ENCODE measurements at places on chromosomes 5 and 9.

DNA sequence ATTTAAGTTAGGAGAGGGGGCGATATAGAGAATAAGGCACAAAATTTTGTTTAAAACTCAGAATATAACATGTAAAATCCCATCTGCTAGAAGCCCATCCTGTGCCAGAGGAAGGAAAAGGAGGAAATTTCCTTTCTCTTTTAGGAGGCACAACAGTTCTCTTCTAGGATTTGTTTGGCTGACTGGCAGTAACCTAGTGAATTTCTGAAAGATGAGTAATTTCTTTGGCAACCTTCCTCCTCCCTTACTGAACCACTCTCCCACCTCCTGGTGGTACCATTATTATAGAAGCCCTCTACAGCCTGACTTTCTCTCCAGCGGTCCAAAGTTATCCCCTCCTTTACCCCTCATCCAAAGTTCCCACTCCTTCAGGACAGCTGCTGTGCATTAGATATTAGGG, 18.3 kb downstream of the MOCS2 start:
- DNase-seq, result no peak

- peak; percentile 29 for DNase-seq
Observed at GRCh38 chr5:150562832-150563231, 54.9 kb downstream of the NDST1 start.

GRCh38 chr5:135589152-135589551, 10.4 kb upstream of the CXCL14 start:
- DNase-seq, result no peak

- peak; percentile 84 for DNase-seq
Observed at GRCh38 chr5:74639807-74640449, 600 bp downstream of the ENC1 start.

DNA sequence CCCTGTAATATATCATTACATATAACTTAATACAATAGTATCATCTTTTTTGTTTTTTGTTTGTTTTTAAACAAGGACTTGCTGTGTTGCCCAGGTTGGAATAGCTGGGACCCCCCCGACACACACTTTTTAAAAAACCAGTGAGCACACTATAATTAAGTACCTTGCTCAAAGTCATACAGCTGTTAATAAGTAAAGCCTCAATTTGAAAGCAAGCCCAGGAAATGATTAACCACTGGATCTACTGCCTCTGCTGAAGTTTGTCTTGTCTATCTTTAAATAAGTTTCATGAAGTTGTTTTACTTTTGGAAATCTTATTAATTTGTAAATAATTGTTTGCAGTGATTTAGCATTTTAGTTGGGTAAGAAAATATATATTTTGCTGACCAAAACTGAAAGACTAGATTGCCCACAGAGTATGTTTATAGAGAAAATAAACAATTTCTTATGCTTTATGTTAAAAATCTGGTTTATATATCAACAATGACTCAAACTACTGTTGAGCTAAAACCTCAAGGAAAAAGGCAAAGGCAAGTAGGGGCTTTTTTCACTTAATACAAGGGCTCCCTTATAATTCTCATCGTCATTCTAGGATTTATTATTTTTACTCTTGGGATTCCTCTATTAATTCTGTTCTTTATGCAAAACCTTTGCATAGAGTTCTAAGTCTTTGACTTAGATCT, 5.8 kb upstream of the CARNMT1 start:
- DNase-seq, result peak; percentile 9

DNA sequence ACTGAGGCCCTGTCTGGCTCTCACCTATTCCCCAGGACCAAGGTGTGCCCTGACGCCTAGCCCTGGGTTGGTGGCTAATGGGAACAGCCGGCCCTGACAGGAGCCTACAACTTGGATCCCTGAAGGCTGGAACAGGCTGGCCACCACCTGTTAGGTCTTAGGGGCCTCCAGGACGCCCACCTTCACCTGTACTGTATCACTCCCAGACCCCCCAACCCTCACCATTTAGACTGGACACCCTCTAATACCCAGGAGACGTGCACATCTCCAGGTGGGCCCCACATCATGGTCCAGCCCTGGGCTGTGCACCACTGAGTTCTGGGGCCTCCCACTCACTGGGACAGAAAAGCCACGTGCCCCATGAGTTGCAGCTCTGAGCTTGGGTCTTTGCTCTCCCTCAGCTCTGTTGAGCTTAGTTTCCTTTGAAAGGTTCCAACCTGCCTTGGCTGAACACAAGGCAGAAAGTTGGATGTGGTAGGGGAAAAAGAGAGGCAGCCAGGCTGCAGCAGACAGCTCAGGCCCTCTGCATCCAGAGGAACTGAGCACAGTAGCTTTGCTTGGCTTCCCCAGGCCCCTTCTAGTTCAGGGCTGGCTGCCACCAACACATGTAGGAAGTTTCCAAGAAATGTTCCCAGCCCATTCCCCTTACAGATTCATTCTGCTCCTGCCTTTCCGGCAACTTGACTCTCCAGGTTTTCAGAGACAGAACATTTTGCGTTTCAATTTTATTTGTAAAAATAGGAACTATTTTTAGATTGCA, 116.8 kb upstream of the TBC1D2 start:
- DNase-seq, result no peak

GRCh38 chr5:159915904-159916840, at the start of gene ADRA1B:
TSS of gene ADRA1B (plus strand) at chr5:159916482. CDS start at chr5:159916906, 424 bp downstream.
- DNase-seq, result peak; percentile 67

GRCh38 chr5:5178136-5178535, 38.0 kb downstream of the ADAMTS16 start:
- DNase-seq, result no peak

DNA sequence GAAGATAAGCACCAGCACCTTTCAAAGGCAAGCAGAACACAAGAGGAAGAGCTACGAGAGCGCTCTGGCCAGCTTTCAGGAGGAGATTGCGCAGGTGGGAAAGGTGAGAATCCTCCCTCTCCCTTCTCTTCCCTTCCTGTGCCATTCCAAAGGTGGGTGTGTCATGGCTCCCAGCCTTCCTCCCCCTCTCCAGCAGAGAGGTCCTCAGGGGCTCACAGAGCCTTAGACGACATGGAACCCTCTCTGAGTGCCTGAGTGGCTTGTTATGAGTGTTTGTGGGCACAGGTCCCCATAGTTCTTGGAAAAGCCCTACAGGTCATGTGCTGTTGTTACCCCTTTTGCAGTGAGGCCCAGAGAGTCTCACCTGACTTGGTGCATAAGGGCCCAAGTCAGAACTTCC, 5.8 kb downstream of the CCDC180 start:
- no peak for DNase-seq

DNA sequence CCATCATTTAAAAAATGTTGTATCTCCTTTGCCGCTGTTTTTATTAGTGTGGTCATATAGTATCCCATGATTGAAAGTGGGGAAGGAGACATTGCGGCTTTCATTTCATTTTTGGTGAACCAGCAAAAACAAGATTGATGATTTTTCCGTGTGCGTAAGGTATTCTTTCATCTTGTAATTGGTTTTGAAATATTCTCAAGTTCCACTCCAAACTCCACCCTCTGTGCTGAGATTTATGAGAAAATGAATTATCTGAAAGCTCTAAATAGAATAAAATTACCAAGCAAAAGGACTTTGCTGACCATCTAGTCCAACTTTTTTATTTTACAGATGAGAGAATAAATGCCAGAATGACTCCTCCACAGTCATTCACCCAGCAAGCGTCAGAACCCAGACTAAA, 103.1 kb upstream of the MPDZ start:
- no peak for DNase-seq

DNA sequence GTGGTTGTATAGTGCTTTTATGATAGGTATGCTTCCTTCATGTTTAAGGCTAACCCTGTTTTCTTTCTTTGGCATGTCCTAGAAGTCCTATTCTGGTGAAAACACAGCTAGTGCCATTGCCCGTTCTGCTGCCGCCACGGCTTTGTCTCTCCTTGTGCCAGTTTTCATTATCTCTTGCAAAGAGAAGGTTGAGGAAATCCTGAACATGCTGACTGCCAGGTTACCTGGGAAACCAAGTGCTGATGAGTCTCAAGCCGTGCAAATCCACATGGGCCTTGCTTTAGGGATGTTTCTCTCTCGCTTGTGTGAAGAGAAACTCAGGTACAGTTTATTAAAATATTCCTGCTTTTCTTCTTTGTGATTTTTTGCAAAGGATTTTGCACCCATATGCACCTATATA, 102.2 kb downstream of the HACD4 start:
- DNase-seq, result no peak

- DNase-seq, result no peak
Observed at GRCh38 chr9:79568337-79569101, 3.2 kb upstream of the TLE4 start.

GRCh38 chr5:93790401-93790800, 49.0 kb upstream of the POU5F2 start:
- DNase-seq, result no peak

GRCh38 chr9:101478906-101479305, 43.3 kb upstream of the ALDOB start:
- DNase-seq, result no peak

DNA sequence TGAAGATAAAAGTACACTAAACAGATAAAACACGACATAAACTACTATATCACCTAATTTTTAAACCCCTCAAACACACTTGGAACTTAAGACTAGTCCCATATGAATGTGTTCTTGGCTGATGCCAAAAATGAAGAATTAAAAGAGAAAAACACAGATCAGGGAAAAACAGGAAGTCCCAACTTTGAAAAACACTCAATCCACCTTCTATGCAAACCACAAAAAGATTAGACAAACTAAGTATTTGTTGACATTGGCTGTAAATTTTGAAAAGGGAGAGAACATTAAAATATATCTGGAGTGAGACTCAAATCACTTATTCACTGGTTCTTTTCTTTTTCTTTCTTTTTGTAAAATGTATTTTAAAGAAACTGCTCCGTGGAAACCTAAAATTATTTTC, 81.4 kb downstream of the ANKH start:
- DNase-seq, result no peak
